ENCODE measurements at places on chromosomes 6 and 20.

- DNase-seq, result no peak
These were observed 380.3 kb downstream of the DHX35 start for GRCh38 chr20:39342463-39342862.

- DNase-seq, result no peak
These were observed 63.3 kb downstream of the AIG1 start for GRCh38 chr6:143123941-143124340.

DNA sequence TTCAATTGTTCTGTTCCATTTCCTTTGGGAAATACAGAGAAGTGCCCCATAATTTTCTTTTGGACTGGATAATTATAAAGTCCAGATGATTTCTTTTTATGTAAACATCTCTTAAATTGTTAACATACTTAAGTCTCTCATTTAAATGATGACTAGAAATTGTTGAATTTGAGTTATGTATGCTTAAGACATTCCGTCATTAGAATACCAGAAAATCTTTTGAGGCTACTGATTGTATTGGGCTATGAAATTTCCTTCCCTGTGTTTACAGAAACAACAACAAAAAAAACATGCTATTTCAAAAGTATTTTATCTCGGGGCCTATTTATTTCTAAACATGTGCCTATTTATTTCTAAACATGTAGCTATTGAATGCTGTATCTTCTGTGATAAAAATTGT is 125.4 kb downstream of the SH3BGRL2 start:
- DNase-seq, result no peak

DNA sequence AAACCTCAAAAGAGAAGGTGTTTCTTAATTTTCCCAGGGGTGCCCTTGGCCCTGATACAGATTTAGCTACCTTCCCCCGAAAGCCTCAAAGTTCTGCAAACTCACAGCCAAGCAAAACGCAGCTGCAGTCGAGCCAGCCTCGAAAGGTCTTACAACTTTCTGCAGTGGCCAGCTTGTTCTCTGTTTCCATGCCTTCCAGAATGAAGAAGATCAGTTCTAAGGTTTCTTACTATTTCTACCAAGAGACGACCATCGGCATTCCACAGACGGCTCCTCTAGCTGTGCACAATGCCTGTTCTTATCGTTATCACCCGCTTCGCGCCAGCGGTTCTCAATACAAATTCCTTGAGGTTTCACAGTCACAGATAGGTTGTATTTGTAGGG is 28.5 kb upstream of the CCR6 start:
- DNase-seq, result peak; percentile 36

DNA sequence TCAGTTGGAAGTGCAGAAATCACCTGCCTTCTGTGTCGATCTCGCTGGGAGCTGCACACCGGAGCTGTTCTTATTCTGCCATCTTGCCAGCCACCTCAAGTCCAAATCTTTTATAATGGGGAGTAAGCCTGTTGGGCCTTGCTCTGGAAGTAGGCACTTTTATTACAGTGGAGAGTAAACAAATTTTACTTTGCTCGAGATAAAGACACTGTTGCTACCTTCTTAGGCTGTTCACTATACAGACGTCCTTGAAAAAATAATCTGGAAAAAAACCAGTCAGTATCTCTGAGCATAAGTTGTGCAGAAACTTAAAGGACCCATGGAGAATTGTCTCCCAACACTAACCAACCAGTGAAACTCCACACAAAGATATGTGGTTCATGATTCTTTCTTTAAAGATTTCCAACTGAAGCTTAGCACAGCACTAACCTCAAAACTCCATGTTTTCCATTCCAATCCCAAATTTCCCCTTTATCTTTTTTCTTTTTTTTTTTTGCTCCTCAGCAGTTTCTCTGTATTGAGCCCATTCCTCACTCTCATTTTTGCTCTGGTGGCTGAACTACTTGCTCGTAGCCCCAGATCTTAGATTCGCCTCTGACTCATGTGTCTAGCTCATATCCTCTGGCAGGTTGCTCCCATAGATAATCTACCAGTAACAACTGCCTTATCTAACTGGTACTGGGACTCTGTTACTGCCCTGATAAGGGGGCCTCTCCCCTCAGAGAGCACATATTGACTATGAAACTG is 34.3 kb upstream of the COL9A1 start:
- no peak for DNase-seq

DNA sequence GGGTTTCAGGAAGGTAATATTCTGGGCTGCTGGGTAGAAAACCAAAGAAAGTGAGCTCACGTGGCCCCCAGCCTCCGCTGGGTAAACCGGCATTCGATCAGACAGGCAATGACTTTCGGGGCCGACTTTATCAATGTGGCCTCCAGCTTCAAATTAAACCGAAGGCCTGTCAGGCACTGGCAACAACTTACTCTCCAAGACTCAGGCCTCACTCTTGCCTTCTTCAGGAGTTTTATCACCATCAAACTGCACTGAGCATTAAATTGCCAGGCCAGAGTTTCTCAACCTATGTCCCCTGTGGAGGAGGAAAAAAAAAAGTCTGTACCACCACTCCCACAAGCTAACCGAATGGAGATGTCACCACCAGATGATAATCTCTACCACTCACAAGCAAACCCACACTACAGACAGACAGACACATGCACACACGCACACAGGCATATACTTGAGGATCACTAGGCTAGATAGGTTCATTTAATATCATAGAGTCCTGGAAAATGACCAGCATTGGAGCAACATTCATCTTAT is 1.1 kb upstream of the MBOAT1 start:
- DNase-seq, result peak; percentile 43

- no peak for DNase-seq
These were observed 50.3 kb downstream of the FOXA2 start for GRCh38 chr20:22533823-22534751.
